ENCODE measurements at places on chromosomes 1 and 21.

DNA sequence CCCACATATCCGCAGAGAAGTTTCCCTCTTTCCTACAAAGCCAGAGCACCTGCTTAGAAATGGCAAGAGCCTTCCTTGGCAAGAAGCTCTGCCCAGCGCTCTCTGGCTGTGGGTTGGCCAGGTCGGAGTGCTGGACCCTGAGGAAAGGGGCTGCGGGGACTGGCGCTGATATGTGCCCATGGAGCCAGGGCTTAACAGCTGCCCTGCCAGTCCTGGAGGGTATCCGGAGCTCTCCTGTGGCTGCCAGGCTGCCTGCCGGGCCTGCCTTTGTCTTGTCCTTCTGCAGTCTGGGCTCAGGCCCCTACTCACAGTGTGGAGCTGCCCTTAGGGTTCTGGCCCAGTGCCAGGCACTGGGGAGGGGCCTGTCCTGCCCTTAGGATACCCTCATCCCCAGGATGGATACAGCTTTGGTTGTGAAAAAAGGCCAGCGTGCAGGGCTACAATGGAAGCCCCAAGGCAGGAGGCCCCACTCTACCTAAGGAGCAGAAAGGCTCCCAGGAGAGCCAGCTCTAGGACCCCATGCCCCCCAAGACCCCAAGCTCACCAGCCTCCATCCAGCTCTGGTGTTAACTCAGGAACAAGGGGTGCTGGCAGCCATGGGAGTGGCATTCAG is 43.4 kb downstream of the KIAA1614 start:
- no peak for DNase-seq

DNA sequence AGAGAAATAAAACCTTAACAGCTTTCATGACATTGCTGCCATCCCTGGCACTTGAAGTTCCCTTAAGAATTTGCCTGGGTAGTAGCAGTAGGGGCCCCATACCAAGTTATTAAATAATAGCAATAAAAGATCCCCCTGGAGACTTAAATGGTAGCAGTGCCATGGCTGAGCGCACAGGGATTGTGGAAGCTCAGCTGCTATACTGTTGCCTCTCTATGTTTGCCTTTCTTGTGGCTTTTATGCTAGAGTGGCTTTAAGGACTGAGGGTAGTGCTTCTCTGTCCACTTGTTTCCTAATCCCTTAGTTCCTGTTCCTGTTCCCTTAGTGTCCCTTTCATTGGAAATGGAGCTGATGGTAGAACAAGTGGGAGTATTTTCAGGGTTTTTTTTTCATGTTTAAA is 42.1 kb downstream of the NCF2 start:
- peak; percentile 60 for DNase-seq

DNA sequence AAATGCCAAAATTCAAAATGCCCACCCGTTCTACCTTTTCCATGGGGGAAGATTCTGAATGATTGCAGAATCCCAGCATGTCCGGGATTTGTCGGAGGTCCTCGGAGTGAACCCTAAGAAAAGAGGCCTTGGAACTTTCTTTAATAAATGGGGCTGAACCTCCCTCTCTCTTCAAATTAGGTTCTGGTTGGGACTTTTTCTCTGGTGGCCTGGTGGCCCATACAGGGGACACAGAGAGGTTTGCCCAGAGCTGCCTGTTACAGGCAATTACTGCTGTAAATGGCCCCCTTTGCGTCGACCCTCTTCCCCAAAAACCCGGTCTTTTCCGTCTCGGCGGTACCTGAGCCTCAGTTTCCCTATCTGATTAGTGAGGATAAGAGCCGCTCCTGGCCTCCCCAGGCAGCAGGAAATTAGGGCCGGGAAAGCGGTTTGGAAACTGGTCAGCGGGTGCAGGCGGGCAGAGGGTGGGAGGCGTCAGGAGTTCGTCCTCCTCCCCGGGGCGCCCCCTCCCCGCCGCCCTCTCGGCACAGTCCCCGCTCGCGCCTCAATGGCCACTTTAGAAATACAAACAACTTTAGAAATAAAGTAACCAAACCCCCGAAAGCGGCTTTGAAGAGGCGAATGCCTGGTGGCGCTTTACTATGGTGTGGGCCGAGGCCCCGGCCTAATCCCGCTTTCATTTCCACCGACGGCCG is 15.6 kb downstream of the PAX7 start:
- no peak for DNase-seq

GRCh38 chr21:38272215-38272614 is 15.4 kb downstream of the KCNJ15 start:
- DNase-seq = no peak

DNA sequence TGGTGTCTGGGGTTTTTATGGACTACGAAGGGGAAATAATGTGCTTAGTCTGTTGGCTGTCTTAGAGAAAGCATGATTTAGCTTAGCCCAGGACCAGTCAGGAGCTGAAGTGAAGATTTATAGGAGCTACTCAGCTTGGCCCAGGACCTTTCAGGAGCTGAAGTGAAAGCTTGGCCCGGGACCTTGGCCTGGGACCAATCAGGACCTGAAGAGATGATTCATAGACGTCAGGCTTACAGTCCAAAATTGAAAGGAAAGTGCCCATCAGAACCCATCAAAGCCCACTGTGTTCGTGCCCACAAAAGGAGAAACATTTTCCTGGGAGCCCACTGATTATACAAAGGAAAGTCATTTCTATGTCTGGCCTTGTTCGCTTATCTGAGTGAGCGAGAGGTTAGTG is 35.6 kb downstream of the MSTO1 start:
- no peak for DNase-seq

DNA sequence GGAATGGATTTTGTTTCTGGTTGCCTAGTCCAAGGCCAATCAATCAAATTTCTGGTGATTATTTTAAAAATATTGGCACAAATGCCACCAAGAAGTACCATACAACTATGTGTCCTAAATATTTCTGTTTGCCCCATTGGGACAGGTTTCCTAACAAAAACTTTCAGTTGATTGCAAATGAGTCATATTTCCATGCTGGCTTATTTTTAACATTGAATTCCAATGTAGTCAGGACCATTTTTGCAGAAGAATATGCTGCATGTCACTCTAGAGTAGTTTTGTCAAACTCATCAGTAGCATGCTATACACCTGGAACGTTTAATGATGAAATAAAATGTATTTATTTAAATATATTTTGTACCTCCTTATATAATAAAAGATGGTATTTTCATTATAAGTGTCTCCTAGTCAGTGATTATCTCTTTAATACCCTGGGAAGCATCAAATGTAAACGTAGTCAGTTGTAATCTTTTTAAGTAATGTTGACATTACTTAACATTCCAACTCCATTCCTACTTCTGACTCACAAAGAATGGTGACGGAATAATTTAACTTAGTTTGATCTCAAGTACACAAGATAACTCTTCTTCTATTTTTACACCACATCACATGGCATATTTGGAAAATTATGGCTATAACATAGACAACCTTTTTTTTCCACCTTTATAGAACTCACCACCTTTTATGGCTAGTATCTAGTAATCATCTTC is 39.0 kb upstream of the USH2A start:
- DNase-seq = no peak

- DNase-seq = no peak
Observed at GRCh38 chr1:159866905-159867663, 4.6 kb upstream of the VSIG8 start.

GRCh38 chr21:45724345-45724961 is 80.9 kb downstream of the PCBP3 start:
- DNase-seq = no peak

- DNase-seq = no peak
Observed at GRCh38 chr1:41547336-41547735, 62.9 kb upstream of the EDN2 start.

DNA sequence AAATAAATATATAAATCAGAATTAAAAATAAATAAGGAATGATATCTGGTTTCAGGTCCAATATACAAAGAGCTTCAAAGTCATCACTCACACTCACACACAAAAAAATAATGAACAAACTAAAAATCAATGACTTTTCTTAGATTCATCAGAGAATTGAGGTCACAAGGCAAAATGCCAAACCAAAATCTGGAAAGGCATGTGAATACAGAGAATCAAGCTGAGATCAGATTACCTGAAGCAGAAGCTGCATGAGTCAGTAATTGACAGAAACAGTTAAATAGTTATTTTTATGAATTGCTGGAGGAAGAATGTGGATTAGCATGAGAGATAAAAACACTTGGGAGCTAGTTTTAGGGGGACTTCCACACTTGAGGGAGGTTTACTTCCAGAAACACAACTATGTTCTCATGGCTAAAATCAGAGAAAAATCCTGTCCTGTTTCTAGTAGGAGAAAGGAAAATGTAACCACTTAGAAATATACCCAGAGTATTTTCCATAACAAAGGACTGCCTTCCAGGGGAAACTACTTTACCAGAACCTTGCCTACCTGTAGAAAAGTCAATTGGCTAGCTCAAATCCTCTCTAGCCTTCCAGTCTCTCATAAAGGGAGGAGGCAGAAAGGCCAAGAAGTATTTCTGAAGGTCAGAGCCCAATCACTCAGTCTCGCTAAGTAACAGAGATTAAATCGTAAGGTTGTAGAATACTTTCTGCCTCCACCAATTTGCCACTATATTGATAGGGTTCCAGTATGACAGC is 536.6 kb upstream of the NR5A2 start:
- no peak for DNase-seq

DNA sequence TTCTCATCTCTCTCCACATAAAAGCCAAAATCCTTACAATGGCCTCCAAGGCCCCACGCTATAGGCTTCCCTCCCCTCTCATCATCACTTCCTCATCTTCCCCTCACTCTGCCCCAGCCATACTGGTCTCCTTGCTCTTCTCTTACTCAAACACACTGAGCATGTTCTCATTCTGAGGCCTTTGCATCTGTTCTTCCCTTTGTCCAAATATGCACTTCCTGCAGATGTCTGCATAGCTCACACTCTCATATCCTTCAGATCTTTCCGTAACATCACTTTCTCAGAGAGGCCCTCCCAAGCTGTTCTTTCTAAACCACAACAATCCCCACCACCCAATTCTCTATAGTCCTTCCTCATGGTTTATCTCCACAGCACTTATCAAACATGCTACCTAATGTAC is 284.1 kb downstream of the HHIPL2 start:
- no peak for DNase-seq

DNA sequence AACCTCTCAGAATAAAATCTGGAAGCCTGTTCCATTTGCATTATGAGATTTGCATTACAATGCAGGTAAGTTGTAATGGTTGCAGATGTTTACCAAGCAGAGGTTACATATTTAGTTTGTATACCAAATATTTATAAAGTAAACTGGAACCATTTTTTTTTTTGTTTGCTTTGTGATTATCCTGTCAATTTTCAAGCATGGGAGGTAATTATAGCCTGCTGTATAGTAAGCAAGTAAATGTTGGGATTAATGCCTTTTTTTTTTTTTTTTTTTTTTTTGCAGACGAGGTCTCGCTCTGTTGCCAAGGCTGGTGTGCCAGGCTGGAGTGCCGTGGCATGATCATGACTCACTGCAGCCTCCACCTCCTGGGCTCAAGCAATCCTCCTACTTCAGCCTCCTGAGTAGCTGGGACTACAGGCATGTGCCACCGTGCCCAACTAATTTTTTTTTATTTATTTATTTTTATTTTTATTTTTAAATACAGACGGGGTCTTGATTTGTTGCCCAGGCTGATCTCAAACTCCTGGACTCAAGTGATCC is 21.0 kb downstream of the NFYC start:
- DNase-seq = no peak

DNA sequence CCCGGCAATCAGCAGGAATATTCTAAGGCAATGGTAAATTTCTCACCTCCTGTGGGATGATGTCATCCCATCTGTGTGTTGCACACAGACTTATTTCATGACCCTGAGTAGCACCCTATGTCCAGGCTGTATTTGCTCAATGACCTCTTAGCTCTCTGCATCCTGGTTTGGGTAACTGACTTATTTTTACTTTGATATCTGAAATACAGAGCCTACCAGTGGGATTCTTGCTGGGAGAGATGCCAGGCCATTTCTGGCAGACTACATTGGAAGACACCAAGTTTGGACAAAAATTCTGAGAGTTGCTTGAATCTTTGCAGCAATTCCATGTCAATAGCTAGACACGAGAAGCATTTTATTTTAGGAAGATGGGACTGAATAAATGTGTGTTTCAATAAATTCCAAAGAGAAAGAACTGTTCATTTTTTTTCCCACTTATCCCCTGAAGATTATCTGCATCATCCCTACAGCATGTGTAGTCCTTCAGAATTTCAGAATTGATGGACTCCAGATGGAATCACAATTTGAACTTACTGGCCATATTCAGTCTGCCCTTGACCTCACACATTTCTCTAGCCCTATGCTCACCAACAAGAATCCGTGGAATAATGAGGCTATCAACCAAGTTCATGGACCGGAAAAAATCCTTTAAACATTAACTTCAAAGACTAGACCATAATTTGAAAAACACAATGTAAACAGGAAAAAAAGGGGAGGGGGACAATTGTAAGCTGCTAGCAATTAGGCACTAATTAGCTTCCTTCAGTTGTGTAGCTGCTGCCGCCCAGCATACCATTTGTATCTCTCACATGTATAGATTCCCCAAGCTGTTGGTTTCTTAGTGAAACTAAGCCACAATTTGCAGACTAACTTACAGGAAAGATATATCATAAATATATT is 226.5 kb downstream of the HMCN1 start:
- DNase-seq = no peak

GRCh38 chr1:91120421-91120820 is 98.6 kb upstream of the ZNF644 start:
- no peak for DNase-seq

DNA sequence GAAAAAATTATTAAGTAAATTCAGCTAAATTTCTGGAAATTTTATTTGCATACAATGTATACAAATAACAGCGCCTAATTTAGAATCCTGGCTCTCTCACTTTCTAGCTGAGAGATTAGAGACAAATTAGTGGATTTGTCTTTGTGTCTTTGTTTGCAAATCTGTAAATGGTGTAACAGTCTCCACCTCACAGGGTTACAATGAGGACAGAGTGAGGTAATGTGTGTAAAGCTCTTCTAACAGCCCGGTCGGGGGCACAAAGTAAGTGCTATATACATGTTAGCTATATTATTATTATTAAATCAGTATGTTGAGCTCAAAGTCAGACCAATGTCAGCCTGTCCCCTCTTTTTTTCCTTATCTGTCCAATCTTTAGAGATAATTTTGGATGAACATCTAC is 5.0 kb upstream of the ADAMTSL4 start:
- no peak for DNase-seq

DNA sequence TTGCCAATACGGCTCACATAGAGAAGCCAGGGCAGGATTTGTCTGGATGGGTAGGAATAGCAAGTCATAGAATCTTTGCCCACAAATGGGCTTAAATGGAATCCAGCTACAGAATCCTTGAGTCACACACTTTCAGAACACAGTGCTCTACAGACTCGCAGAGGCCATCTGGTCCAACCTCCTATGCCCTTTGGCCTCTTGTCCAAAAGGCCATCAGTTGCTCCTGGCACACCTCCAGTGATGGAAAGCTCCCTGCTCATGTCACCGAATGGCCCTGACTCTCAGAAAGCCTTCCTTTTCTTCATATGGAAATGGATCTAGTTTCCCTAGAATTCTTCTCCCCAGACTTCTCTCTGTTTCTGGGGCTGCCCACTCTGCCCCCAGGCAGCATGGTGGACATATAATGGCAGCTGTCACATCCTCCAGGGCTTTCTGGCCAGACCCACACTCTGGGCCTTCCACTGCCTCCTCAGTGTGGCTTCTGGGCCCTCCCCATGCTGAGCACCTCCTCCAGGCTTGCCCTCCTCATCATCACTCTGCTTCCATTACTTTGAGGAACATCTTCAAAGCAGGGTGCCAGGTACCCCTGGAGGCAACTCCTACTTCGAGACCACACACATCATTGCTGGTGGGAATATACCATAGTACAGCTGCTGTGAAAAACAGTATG is 33.6 kb upstream of the TRABD2B start:
- no peak for DNase-seq

All from NCI-H2107 (cell line).